ENCODE measurements at places on chromosomes 1 and 21. TPM values are rescaled to one million over a fixed set of nuclear protein-coding genes. Genes with fewer than 3 reads are reported as not detected.

- no peak for DNase-seq
These were observed 71.7 kb downstream of the APP start for GRCh38 chr21:26098772-26099397.

GRCh38 chr1:94020764-94021579 is 100.0 kb downstream of the ABCA4 start:
- peak; percentile 46 for DNase-seq

DNA sequence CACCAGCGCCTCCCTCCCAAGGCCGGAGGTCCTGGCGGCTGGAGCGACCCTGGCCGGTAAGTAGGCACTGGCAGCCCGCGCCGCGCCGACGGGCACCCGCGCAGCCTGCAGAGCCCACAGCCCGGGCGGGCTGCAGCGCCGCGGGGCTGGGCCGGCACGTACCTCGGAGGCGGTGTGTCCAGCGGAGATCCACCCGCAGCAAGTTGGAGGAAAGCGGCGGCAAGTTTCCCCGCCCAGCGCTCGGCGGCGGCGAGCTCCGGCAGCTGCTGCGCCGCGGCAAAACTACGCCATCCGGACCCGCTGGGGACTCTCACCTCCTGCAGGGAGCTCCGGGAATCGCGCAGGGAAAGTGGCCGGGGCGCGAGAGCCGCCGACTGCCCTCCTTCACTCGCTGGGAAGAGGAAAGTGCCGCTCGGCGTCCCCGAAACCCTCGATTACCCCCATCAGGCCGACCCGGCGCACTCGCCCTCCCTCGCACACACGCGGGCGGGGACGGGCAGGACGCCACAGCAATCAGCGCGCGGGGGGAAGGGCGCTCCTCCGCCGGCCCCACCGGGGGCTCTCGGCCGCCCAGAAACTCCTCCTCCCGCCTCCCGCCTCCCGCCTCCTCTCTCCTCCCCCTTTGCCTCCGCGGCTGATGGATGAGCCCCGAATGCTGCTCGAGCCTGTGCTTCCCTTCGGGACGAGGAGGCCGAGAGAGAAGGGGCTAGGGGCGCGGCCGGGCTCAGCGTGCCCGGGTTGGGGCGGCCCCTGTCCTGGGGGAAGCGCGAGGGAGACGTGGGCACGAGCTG is at the start of gene TGFBR3:
Gene TGFBR3, minus strand, starts transcription at position 436 of the 791 bp plus-strand sequence. CDS start 24,620 bp downstream, outside the sequence.
- peak; percentile 87 for DNase-seq

DNA sequence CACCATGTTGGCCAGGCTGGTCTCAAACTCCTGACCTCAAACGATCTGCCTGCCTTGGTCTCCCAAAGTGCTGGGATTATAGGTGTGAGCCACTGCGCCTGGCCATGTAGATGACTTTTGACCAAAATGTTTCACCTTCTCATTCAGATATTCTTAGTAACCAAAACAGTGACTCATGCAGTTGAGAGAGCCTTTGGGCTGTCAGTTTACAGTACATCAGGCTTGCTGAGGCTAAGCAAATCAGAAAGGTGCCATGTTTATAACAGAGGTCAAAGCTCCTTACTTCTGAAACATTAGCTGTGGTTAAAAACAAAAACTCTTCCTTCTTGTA is 21.0 kb downstream of the CNIH4 start:
- no peak for DNase-seq

Gene IFI44
- 6.5 TPM for total RNA-seq

Gene KIAA0040
- total RNA-seq, result 1.7 TPM

Gene CFHR5
- not detected for total RNA-seq
